ENCODE measurements at places on chromosomes 3 and 15. TPM values are rescaled to one million over a fixed set of nuclear protein-coding genes. Genes with fewer than 3 reads are reported as not detected.

DNA sequence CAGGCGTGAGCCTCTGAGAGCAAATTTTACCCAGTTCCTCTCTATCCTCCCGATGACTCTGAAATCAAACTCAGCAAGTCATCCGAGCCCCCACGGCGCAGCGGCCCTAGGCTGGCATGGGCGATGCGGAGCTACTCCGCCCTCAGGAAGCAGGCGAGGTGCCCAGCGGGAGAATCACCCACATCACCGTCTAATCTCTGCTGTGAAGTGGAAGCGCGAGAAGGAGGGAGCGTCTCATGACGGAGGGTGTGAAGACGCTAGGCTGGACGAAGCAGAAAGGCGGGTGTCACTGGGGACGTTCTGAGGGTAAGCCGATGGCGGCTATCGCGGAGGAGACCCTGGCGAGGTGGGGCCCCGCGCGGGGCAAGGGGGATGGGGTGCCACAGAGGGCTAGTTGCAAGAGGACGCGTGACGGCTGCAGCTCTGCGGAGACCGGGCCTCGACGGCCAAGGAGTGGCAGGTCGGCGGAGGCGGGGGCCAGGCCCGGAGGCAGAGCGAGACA is 9.1 kb upstream of the GNAI2 start:
- no peak for DNase-seq

DAZL gene
- polyA plus RNA-seq = 1.2 TPM

- DNase-seq = no peak
Observed at GRCh38 chr3:163717377-163717776, 1360.9 kb downstream of the SI start.

TP53BP1 gene
- polyA plus RNA-seq = 17.6 TPM

UQCC5 gene
- 1.5 TPM for polyA plus RNA-seq

GRCh38 chr15:33722005-33722672 is 246.2 kb upstream of the CHRM5 start:
- peak; percentile 62 for DNase-seq

GRCh38 chr3:139299261-139300132 is 44.3 kb upstream of the MRPS22 start:
- no peak for DNase-seq

DNA sequence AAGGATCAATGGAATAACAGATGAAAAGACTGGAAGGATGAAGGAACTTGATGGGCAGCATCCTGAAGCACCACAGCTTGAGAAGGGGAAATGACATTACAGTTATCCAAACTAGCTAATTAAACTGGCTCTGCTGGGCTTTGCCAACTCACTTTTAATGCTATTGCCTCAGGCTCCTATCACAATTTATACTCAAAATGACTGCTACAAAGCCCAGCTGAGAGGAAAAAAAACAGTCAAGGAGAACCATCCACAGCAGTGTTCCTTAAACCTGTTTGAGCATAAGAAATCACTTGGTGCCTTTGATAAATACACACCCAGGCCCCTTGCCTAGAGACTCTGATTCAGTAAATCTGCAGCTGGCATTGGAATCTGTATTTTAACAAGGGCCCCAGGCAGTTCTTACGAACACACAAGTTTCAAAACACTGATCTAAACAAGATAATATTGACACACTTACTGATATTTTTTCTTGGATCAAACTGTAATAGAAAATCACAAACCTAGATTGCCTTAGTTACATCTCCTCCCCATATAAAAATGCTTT is 85.8 kb downstream of the MB21D2 start:
- no peak for DNase-seq

STXBP5L gene
- not detected for polyA plus RNA-seq

GRCh38 chr3:171772427-171773056 is 37.7 kb downstream of the PLD1 start:
- peak; percentile 15 for DNase-seq

- no peak for DNase-seq
Observed at GRCh38 chr15:57570994-57571393, 20.7 kb upstream of the MYZAP start.

DNA sequence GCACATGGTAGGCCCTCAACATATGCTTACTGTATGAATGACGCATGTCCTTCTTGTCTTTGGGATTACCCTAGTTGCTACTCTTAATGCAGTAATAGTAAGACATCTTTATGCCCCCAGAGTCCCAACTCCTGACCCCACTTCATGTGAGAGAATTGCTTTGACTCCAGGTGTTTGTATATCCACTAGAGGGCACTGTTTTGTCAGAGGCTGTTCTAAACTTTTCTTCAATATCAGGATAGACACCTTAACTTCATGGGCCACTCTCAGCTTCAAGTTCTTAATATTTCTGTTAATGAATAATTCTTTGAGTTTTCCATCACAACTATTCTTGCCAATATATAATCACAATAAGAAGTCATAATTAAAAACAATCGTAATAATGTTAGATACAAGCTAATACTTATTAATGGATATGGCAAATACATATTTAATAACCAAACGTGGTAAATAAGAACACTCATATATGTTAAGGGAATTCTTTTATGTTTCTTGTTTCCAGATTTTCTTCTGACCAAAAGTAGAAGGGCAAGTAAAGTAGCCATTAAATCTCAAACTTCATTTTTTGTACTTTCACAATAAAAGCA is 337.2 kb upstream of the DNAJC19 start:
- DNase-seq = peak; percentile 29

DNA sequence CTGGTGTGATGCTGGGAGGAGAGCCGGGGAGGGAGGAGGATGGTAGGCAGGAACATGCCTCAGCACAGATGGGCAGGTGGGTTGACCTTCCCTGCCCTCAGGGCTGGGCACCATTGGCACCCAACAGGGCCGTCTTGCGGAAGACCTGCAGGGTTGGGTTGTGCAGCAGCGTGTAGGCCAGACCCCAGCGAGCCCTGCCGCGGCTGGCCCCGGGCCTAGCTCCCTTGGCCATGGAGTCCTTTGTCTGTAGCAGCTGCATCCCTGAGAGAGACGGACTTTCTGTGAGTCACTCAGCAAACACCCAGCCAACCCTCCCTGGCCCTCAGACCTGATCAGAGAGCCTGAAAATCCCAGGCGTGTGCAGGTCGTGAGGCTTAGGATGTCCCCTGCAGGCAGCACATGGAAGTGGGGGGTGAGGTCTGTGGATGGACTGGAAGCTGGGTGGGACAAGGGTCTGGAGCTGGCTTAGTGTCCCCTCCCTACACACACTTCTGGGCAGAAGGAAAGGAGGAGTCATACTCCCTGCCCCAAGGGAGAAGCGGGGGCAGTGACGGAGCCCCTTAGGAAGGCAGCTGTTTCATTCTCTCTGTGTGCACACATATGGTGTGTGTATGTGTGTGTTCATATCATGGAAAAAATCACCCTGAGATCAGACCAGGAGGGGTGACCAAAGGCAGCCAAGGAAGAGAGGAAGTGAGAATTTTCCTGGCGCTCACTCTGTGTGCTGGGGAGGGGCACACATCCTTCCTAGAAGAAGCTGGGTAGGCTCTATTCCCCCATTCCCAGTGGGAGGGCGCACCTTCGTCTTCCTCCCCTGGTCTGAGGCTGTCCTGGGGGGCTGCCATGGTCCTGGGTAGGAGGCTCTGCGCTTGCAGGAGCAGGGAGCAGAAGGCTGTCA is 6.7 kb downstream of the ISLR start:
- no peak for DNase-seq

- DNase-seq = no peak
Observed at GRCh38 chr3:1200371-1200770, 107.5 kb downstream of the CNTN6 start.

DNA sequence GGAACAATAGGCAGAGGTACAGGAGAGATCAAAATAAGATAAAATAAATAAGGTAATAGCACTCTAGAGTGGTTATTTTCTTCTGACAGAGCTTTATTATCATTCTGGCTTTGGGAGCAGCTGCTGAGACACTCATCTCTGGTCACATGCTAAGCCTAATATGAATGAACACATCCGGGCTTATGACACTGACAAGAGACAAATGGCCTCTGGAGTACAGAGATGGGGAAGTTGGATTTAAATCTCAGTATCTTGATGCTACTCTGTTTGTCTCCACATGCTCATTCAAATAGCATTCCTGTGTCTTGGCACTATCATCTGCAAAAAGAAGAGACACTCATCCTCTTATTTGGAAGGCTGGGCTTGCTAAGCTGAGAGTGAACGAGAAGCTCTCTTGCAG is 55.6 kb downstream of the TMEM45A start:
- no peak for DNase-seq

- peak; percentile 98 for DNase-seq
Observed at GRCh38 chr3:150408221-150409124, at the start of gene TSC22D2. TSS of gene TSC22D2 (plus strand) at chr3:150408298. CDS start at chr3:150409351, 1,053 bp downstream.

CADM2 gene
- polyA plus RNA-seq = 0.37 TPM

DNA sequence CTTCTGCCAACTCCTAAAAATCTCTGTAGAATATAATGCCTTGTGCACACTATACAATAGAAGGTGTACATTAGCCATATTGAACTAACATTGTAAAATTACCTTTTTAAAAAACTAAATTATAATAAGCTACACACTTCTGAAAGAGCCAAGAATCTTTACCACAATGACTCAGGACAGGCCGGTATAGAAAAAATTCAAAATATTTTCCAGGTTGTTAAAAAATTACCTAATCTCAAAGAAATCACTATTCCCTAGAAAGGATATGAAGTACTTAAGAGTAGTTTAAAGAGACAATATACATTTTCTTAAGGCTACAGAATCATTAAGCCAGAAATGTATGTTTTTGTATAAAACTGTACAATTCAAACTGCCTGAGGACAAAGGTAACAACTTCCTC is 48.5 kb downstream of the TJP1 start:
- DNase-seq = no peak

DNAH12 gene
- polyA plus RNA-seq = 0.09 TPM

- no peak for DNase-seq
Observed at GRCh38 chr15:53129121-53129904, 339.2 kb upstream of the ONECUT1 start.

All from B cell (primary cell).